Right ventricle myocardium inferior (tissue), 1 donor: ENCODE measurements at places on chromosomes 5 and 9. TPM values are rescaled to one million over a fixed set of nuclear protein-coding genes. Genes with fewer than 3 reads are reported as not detected.

DNA sequence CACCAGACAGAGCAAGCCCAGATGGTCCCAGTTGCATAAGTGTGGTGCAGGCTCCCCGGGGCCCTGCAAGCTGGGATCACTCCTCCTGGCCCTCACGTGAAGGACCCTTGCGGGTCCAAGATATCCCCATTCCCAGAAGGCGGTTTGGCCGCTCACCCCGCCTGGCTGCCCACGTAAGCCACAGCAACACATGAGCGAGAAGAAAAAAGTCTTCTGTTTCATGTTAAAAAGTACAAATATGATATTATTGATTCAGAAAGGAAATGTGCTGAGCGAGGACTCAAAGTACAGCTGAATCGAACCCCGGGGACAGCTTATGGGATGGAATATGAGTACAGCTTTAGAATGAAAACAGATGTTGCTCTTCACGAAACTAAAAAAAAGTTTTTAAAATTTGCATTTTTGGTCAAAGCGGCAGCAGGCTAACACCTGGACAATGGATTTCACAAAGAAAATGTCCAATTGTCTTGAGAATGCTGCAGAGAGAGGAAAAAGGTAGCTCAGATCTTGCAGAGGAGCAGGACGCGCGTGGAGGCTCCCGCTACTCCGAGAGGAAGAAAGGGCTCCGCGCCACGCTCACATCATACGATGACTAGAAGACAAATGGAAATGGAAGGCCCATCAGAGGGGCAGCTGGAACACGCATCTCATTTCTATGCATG lies 427.6 kb downstream of the IRX1 start:
- DNase-seq = peak; percentile 85

- no peak for DNase-seq
These were observed 149.2 kb upstream of the ARRDC3 start for GRCh38 chr5:91532281-91532680.

DNA sequence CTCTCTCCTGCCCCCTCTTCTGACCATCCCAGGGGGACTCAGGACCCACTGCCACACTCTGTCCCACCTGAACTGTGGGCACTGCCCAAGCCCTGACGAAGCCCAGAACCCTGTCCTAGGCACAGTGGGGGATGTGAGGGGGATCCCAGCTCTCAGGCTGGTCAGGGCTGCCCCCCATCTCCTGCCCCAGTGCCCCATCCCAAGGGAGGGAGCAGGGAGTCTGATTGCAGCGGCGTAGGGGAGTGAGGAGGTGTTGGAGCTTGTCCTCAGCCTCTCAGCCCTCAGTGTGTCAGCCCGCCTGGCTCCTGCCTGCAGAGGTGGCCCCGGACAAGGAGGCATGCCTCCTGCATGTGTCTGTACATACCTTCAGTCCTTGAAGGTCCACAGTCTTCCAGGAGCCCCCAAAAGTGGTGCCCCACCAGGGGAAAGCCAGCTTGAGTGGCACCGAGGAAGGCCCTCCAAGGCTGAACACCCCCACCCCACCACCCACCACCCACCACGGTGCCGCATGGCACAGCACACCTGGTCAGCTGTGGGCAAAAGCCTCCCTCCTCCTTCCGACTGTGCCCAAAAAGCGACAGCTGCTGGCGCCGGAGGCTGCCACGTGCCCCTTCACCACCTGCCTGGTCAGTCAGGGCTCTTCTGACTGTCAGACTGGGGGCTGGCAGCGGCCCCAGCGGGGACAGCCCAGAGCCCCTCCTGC lies 930 bp downstream of the SARDH start:
- DNase-seq = no peak

The PCDHGA7 gene
- 7.2 TPM for total RNA-seq

DNA sequence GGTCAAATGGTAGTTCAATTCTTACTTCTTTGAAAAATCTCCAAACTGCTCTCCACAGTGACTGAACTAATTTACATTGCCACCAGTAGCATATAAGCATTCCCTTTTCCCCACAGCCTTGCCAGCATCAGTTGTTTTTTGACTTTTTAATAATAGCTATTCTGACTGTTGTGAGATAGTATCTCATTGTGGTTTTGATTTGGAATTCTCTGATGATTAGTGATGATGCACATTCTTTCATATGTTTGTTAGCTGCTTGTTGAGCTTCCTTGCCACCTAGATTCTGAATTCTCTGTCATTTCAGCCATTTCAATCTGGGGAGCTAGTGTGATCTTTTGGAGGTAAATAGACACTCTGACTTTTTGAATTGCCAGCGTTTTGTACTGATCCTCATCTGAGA lies 24.0 kb downstream of the CDK20 start:
- DNase-seq = no peak

DNA sequence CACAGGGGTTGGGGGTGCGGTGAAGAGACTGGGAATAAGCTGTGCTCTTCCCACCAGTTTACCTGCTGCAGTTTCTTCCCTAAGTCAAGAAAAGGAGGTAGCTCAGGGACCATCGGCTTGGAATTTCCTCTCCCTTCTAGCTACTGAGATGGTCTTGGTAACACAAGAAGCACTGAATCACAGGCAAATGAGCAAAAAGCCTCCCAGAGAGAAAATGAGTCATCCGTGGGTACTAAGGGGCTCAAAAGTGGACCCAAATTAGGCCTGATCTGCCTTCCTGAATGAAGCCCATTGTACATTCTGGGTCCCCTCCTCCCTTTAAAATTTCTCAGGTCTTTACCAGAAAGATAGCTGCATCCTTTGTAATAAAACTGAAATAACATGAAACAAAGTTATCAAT lies 49.9 kb downstream of the PTPN3 start:
- no peak for DNase-seq

The PCDHA7 gene
- not detected for total RNA-seq

DNA sequence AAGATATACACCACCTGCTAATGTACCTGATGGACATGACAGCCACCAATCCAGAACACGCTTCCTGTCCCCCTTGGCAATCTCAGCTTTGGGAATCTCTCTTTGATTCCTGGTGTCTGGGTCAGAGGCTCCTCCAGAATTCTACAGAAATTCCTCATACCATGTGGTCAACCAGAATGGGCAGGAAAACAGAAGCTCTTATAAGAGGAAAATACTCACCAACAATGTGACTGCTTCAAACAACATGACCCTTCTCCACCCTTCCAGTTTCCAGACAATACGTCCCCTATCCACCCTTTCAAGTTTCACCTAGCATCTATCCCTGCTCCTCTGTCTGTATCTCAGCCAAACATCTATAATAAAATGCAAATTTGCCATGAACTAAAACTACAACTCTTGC lies 247.2 kb downstream of the DENND1A start:
- DNase-seq = no peak

GRCh38 chr5:103346162-103346748 lies 87.7 kb downstream of the MACIR start:
- no peak for DNase-seq

DNA sequence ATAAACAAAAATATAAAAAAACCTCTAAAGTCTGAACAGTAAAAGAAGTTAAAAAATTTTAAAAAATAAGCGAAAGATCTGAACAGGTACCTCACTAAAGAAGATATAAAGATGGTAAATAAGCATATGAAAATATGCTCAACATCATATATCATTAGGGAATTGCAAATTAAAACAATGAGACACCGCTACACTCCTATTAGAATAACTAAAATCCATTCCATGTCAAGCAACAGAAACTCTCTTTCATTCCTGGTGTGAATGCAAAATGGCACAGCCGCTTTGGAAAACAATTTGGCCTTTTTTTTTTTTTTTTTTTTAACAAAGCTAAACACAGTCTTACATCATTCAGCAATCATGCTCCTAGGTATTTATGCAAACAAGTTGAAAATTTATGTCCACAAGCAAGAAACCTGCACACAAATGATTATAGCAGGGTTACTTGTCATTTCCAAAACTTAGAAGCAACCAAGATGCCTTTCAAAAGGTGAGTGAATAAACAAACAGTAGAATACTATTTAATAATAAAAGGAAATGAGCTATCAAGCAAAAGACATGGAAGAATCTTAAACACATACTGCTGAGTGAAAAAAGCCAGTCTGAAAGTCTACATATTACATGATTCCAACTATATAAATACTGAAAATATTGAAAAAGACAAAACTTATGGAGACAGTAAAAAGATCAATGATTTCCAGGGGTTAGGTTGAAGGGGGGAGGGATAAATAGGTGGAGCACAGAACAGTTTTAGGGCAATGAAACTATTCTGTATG lies 22.1 kb downstream of the ANXA1 start:
- DNase-seq = no peak

The SMIM33 gene
- not detected for total RNA-seq

GRCh38 chr5:163508753-163509152 lies 3.3 kb downstream of the MAT2B start:
- DNase-seq = no peak

The N4BP3 gene
- 2.9 TPM for total RNA-seq

DNA sequence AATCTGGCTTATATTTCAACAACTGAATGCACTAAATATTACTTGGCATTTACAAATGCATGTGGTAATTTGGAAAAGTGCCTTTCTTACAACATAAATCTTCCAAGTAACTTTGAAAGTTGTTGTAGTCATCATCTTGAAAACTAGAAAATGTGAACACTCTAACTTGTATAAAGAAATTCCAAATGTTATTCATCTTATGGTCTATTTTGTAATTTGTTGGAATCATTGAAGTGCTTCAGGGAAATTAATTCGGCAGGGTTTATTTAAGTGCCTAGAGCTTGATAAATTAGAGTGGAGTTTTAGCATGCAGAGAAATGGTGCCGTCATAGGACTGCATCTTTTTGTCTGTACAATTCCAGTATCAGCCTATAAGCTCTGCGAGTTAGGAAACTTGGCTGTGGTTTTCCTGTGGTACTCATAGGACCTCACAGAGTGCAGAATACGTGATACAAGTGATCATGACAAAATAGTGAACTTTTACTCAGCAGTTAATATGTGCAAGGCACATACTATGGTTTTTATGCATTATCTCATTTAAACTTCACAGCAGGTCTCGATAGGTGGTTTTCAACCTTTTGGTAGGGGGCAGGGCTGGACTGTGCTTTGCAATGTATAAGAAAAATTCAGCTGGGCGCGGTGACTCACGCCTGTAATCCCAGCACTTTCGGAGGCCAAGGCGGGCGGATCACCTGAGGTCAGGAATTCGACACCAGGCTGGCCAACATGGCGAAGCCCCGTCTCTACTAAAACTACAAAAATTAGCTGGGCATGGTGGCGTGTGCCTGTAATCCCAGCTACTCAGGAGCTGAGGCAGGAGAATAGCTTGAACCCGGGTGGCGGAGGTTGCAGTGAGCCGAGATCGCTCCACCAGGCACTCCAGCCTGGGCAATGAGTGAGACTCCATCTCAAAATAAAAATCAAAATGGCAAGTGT lies 79.6 kb downstream of the RAI14 start:
- DNase-seq = no peak

The OTP gene
- not detected for total RNA-seq

- no peak for DNase-seq
These were observed 211.4 kb upstream of the FTMT start for GRCh38 chr5:121640298-121640697.

The TUSC1 gene
- 14.1 TPM for total RNA-seq
